ENCODE measurements at places on chromosomes 13 and 19. TPM values are rescaled to one million over a fixed set of nuclear protein-coding genes. Genes with fewer than 3 reads are reported as not detected.

The MYBPC2 gene
- not detected for total RNA-seq

The DIRAS1 gene
- total RNA-seq: 4.2 TPM

The CALR3 gene
- total RNA-seq: not detected

The RNF113B gene
- total RNA-seq: not detected

The TGFBR3L gene
- total RNA-seq: 0.89 TPM

The GIPC3 gene
- under 0.01 TPM for total RNA-seq

The SSC5D gene
- 38.0 TPM for total RNA-seq

The ZNF709 gene
- 4.7 TPM for total RNA-seq

The LRFN3 gene
- total RNA-seq: 2.4 TPM

The FAM216B gene
- not detected for total RNA-seq

The LHB gene
- total RNA-seq: not detected

The THSD8 gene
- not detected for total RNA-seq

The C1QTNF9 gene
- not detected for total RNA-seq

The FOSB gene
- total RNA-seq: 0.44 TPM

The TSSK6 gene
- total RNA-seq: 2.0 TPM

The LYPD3 gene
- total RNA-seq: 0.11 TPM

The TUBB4A gene
- total RNA-seq: not detected

The PNMA8A gene
- 13.0 TPM for total RNA-seq

The NLRP9 gene
- total RNA-seq: not detected

The RHPN2 gene
- total RNA-seq: 3.5 TPM

The PRKCG gene
- not detected for total RNA-seq

The CRYL1 gene
- total RNA-seq: 27.0 TPM

The UPK1A gene
- total RNA-seq: not detected

The CGB3 gene
- total RNA-seq: not detected

The PET100 gene
- total RNA-seq: 17.1 TPM

The OR7A5 gene
- not detected for total RNA-seq

The TEX29 gene
- total RNA-seq: not detected

The HS6ST3 gene
- total RNA-seq: 0.12 TPM

The ZNF439 gene
- total RNA-seq: 6.7 TPM

The KLK3 gene
- total RNA-seq: not detected

The LCP1 gene
- total RNA-seq: 2.7 TPM

The IGFLR1 gene
- 0.62 TPM for total RNA-seq

Measured in uterine smooth muscle cell (primary cell).